CD4-positive, CD25-positive, alpha-beta regulatory T cell (primary cell): ENCODE measurements at places on chromosomes 11 and 22.

GRCh38 chr11:93933230-93933629 is 82.8 kb upstream of the VSTM5 start:
- no peak for DNase-seq

GRCh38 chr22:23215294-23216241 is 35.3 kb downstream of the BCR start:
- DNase-seq, result no peak

GRCh38 chr22:21996175-21996720 is 13.7 kb upstream of the TOP3B start:
- DNase-seq, result no peak

- DNase-seq, result no peak
These were observed 135.8 kb upstream of the SPON1 start for GRCh38 chr11:13826505-13827278.

DNA sequence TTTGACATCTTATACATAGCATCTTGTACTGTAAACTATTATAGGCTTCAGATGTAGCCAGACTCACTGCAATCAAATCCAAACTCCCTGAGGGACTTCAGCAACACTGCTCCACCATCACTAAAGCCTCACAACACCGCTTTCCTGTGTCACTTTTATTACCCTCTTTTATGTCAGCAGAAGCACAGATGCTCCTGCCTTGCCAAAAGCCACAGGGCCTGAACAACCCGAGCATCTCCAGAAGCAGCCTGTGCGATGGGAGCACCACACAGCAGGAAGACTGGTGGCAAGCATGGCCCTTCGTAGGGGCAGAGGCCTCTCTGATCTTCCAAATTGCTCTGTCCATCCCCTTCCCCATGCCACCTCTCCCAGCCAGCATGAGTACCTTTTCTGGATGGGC is 22.9 kb downstream of the TMEM123 start:
- DNase-seq, result no peak

- DNase-seq, result no peak
These were observed 97.5 kb upstream of the FSHB start for GRCh38 chr11:30133281-30133680.

DNA sequence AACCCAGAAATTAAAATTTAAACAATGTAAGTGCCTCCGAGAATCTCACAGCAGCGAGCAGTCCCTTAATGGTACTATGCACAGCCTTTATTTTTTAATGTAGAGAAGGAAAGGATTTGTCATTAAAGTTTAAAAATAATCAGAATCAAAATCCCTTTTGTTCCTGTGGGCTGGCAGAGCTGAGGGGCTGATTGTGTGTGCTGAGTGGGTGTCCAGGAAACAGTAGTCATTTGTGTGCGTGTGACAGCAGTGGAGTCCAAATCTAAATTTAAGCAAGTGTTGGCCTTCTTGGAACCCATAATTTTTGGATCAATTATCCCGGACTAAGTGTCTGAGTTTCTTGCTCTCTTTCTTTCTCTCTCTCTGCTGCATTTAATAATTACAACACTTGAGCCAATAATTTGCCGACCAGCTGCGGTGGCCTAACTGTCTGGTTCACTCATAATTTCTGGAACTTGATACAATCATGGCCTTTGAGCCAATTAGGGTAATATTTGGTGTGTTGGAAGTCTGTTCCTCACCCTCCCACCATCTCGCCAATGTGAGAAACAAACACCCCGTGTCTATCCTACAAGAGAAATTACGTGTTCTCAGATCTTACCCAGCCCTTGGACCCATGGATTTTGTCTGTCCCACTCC is 528.0 kb downstream of the SOX6 start:
- DNase-seq, result no peak

- no peak for DNase-seq
These were observed 14.9 kb downstream of the SAMM50 start for GRCh38 chr22:43969989-43970755.

DNA sequence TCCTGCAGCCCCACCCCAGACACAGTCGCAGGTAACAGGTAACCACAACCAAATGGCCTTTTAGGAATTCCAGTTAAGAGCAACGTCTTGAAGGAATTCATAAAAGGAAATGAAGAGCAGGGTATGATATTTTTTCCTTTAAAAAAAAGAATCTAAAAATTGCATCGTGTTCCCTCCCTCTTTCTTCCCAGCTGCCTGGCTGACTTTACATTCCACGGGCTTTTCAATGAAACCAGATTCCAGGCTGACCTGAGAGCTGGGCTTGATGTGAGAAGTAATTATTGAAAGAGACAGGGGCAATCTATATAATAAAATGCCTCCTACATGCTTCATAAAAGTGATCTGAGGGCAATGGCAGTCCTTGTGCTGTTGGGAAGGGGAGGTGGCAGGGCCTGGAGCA is 57.3 kb upstream of the EIF3D start:
- DNase-seq, result no peak

DNA sequence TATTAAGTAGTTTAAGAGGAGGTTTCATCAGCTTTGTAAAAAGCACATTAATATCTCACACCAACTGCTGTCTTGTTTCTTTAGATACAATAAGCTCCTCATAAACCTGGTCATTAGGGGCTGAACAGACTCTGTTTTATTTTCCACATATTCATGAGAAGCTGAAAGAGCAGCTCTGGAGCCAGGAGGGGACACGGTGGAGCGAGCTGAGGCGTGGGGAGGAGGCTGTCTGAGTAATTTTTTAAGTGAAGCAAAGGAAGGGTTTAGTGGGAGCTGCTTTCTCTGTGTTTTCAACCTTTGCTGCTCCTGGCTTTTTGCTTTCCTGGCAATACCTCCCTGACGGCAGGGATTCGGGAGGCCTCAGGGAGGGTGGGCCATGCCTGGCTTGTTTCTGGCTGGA is 67.0 kb upstream of the EIF3D start:
- no peak for DNase-seq

DNA sequence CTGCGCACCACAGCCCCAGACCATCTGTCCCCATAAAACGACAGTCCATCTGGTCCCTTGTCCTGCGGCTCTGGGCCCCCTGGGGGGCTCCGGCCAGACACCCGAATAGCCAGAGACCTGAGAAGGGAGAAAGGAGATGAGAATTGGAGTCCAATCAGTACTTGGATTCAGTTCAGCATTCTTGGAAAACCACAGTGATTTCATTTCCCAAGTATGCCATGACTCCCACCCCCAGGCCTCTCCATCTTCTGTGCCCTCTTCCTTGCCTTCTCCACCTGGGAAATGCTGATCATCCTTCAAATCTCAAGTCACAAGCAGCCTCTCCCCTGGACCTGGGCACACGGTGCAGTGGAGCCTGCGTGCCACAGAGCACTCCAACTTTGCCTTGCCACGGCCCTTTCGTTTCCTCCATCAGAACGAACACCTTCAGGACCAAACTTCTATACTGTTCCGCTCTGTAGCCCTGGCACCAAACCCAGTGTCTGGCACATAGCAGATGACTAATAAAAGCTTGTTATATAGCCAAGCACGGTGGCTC is 10.9 kb upstream of the MFNG start:
- no peak for DNase-seq

- no peak for DNase-seq
These were observed 12.1 kb upstream of the MOGAT2 start for GRCh38 chr11:75705541-75705940.

GRCh38 chr11:36165621-36166397 is 123.4 kb downstream of the COMMD9 start:
- no peak for DNase-seq

- DNase-seq, result no peak
These were observed 1.7 kb downstream of the GDPD5 start for GRCh38 chr11:75523811-75524664.

GRCh38 chr22:49312601-49313000 is 515.1 kb downstream of the BRD1 start:
- DNase-seq, result no peak

DNA sequence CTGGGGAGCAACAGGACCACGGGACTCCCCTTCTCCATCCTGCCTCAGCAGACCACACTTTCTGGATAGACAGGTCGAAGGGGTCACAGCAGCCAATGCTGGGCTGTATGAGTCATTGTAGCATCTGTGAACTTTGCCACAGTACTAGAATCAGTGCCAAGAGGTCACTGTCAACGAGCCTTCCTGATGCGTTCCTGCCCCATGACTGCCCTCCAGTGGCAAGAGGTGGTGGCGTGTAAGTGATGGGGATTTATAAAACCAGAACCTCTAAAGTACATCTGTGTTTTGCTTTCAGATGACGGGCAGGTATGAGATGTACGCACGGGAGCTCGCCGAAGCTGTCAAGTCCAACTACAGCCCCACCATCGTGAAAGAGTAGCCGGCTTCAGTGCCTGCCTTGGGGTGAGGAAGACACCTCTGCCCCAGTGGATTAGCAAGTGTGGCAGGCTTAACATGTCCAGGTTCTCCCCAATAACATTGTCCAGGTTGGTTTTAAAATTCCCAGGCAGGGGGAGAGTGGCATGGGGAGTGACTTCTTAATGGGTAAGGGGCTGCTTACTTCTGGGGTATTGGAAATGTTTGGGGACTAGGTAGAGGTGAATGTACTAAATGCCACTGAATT is 29.4 kb downstream of the GUCD1 start:
- DNase-seq, result peak; percentile 57

- DNase-seq, result no peak
These were observed 110.8 kb downstream of the UVRAG start for GRCh38 chr11:75925785-75926164.

GRCh38 chr22:36379593-36380361 is 8.0 kb downstream of the MYH9 start:
- peak; percentile 68 for DNase-seq

DNA sequence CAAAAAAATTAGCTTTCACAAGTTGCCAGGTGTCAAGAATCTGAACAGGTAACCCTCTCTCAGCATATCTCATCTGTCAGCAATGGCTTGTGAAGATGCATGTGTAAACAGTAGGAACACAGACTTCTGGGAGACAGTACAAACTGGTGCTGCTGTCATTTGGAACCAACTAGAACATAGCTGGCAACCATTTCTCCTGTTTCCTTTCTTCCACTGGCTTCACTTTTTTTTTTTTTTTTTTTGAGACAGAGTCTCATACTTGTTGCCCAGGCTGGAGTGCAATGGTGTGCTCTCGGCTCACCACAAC is 2.1 kb upstream of the PIK3C2A start:
- no peak for DNase-seq

GRCh38 chr11:116658876-116659535 is 113.8 kb downstream of the BUD13 start:
- no peak for DNase-seq

- no peak for DNase-seq
These were observed 8.5 kb upstream of the NCF4 start for GRCh38 chr22:36852056-36852973.

DNA sequence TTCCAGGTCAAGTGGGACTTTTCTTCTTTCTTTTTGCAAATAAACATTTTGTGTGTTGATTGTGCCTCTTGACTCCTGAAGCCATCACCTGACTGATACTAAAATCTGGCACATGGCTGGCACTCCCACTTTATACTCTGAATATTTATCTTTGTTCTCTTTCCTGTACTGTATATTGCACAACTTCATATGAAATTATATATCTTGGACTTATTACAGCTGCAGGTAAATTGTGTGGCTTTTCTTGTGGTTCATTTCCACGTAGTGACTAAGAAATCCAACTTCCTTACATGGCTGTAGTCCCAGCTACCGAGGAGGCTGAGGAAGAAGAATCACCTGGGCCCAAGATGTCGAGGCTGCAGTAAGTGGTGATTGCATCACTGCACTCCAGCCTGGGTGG is 23.7 kb upstream of the OR5B12 start:
- no peak for DNase-seq

- peak; percentile 38 for DNase-seq
These were observed 89.9 kb upstream of the APOA1 start for GRCh38 chr11:116927163-116927974.

DNA sequence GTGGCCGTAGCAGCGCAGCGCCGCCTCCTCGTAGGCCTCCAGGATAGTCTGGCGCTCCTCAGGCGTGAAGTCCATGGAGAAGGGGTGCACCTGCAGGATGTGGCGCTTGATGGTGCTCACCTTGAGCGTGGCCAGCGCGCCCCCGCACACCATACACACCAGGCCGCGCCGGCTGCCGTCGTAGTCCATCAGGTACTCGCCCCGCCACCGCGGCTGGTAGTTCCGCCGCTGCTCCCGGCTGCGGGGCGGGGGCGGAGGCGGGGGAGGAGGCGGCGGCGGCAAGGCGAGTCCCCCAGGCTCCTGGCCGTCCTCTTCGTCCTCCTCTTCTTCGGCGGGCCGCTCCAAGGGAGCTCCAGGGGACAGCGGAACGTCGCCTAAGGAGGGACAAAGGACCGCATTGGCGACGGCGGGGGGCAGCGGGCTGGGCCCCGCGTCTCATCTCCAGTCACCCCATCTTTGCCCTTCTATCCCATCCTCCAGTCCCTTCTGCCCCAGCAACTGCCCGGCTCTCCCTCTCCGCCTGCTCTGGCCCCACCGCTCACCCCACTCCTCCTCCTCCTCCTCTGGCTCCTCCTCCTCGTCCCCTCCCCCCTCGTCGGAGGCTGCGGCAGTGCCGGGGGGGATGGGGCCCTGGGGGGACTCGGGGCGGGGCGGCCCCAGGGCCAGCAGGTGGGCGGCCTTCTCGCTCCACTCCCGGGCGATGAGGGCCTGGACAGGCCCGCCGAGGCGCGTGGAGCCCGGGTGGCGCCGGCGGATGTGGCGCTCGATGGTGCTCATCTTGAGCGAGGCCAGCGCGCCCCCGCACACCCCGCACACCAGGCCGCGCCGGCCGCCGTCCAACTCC is 4.9 kb downstream of the ZFTA start:
- no peak for DNase-seq

DNA sequence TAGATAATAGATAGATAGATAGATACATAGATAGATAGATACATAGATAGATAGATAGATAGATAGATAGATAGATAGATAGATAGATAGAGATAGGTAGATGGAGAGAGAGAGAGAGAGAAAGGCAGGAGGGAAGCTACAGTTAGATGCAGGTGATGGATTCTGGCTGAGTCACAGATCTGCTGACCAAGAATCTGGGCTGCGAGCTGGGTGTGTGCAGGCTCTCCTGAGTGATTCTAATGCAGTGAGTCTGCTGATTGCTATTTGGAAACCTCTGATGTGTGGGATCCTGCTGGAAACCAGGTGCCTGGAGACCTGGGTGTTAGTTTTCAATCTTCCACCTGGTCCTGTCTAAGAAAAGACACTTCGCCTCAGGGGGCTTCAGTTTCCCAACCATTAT is 1441.8 kb downstream of the TBC1D22A start:
- no peak for DNase-seq

GRCh38 chr11:74018331-74019005 is 9.6 kb upstream of the UCP3 start:
- DNase-seq, result no peak

GRCh38 chr22:21761086-21761485 is 25.5 kb upstream of the YPEL1 start:
- no peak for DNase-seq

DNA sequence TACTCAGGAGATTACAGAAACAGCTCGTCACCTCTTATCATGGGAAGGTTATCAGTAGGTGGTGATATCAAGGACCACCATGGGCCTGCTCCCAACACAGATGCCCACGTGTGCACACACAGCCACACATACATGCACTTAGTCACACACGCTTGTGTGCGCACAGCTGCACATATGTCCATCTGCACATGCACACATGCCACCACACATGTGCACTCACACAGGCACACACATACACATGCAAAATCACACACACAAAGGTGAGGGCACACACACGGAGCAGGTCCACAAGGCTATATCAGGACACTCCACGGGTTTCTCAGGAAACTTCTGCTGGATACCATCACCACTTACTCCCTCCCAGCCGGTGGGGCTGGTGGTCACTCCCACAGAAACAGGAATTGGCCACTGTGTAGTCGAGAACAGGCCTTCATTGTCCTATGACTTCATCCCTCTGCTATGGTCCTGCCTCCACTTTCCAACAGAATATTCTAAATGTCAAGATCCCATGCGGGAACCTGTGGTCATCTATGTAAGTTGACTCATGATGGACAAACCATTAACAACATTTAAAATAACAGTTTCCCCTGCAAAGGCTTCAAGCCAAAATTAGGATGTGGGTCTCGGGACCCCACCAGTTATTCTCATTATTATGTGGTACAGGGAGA is 2.2 kb downstream of the C11orf24 start:
- no peak for DNase-seq
